M059J (cell line): ENCODE measurements at places on chromosomes 1 and 21. TPM values are rescaled to one million over a fixed set of nuclear protein-coding genes. Genes with fewer than 3 reads are reported as not detected.

Gene SYTL1
- 1.4 and 2.9 TPM in 2 replicates for total RNA-seq

Gene EPHA2
- 136 and 212 TPM in 2 replicates for total RNA-seq

Gene ARHGAP29
- total RNA-seq: 37.2 and 55.9 TPM in 2 replicates

Gene ESRRG
- total RNA-seq: 0.07 TPM in 1 of 2 replicates, not detected in the other

Gene KCNAB2
- 9.2 and 13.7 TPM in 2 replicates for total RNA-seq

Gene EPHA8
- total RNA-seq: not detected in 2 replicates

Gene PGBD2
- total RNA-seq: 2.2 and 5.7 TPM in 2 replicates

Gene SPRR1B
- total RNA-seq: not detected in 2 replicates

Gene PADI6
- not detected in 2 replicates for total RNA-seq

Gene OR10Z1
- not detected in 2 replicates for total RNA-seq

Gene WNT9A
- total RNA-seq: 0.10 and 0.37 TPM in 2 replicates

Gene ERICH3
- total RNA-seq: not detected in 2 replicates

Gene NID1
- 33.1 and 60.4 TPM in 2 replicates for total RNA-seq

Gene CFAP107
- total RNA-seq: not detected in 2 replicates

Gene RNF187
- total RNA-seq: 38.4 and 49.7 TPM in 2 replicates

Gene GNAT2
- 0.12 TPM in 1 of 2 replicates, not detected in the other for total RNA-seq

Gene UBE4B
- 24.4 and 27.2 TPM in 2 replicates for total RNA-seq

Gene GIPC2
- total RNA-seq: 1.0 and 1.7 TPM in 2 replicates

Gene TRIM45
- 1.5 and 4.2 TPM in 2 replicates for total RNA-seq

Gene CENPF
- 45.5 and 83.9 TPM in 2 replicates for total RNA-seq

Gene EXTL1
- total RNA-seq: 0.34 TPM in 1 of 2 replicates, not detected in the other

Gene TAL1
- total RNA-seq: not detected in 2 replicates

Gene TRPM2
- total RNA-seq: 0.99 and 1.3 TPM in 2 replicates

Gene LCE3A
- total RNA-seq: not detected in 2 replicates

Gene ASAP3
- 6.7 and 13.7 TPM in 2 replicates for total RNA-seq

Gene TPTE
- total RNA-seq: not detected in 2 replicates

Gene SMCP
- not detected in 2 replicates for total RNA-seq

Gene DLGAP3
- total RNA-seq: 0.05 TPM in 1 of 2 replicates, not detected in the other

Gene AMY2B
- total RNA-seq: not detected in 2 replicates

Gene SLAMF1
- not detected in 2 replicates for total RNA-seq

Gene SPRR2G
- total RNA-seq: not detected in 2 replicates

Gene CD5L
- total RNA-seq: 0.10 TPM in 1 of 2 replicates, not detected in the other

Gene KRTAP12-4
- total RNA-seq: not detected in 2 replicates

Gene MMP23B
- total RNA-seq: 0.27 TPM in 1 of 2 replicates, not detected in the other

Gene LY9
- not detected in 2 replicates for total RNA-seq

Gene AADACL4
- not detected in 2 replicates for total RNA-seq
